Naive thymus-derived CD8-positive, alpha-beta T cell (primary cell): ENCODE measurements at places on chromosomes 3 and 15.

DNA sequence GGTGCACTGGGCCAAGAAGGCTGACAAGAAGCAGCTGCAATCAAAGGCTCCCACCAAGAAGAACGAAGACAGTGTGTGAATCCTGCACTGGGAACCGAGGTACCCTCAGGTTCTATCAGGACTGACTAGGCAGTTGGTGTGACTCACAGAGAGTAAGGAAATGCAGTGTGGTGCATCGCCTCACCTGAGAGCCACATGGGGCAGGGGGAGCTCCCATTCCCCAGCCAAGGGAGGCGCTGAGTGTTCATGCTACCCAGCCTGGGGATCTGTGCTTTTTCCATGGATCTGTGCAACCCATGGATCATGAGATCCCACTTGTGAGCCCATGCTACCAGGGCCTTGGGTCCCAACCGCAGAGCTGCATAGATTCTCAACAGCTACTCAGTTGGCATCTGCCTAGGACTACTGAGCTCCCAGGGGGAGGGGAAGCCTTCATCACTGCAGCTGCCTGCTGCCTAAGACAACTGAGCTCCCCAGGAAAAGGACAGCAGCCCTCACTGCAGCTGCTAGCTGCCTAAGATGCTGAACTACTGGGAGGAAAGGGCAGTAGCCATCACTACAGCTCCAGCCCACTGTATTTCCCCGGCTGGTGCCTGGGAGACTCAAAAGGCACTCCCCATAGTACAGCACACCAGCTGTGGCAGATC is 6.9 kb upstream of the PLSCR2 start:
- no peak for DNase-seq

DNA sequence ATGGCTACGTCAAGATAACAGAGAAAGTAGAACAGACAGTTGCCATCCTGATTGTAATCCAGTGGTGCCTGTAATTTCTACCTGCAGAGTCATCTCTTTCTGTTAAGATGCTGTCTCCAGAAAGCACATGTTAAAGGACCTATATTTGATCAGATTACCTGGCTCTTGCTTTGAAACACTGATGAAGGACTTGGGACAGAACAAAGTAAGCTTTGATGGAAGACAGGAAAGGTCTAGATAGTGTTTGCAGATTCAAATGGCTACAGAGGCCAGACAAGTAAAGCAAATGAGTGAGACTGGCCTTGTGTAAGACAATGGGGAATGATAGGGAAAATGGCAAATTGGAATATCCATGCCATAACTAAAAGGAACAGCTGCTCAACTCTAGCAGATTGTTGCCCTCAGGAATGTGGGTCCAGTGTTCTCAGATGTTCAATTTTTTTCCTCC is 1.8 kb upstream of the GSK3B start:
- DNase-seq = no peak

DNA sequence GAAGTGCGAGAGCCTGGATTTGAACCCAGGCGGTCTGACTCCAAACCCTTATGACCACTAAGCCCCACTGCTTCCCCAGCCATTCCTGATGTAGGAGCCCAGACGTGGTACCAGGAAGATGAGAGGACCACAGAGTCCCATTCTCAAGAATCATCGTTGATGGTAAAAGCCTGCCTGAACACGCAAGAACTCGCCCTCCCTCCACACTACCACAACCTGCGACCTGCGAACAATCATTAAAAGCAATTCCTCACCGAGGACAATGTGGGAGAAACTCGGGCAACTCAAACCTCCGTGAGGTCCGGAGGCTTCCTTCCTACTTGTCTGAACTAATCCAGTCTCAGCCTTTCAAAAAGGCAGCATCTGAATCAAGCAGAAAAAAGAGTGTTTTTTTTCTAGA is 10.3 kb downstream of the MAGI1 start:
- DNase-seq = no peak

- no peak for DNase-seq
Measured at GRCh38 chr3:131806736-131807135, 228.1 kb downstream of the CPNE4 start.

GRCh38 chr15:64651601-64652191 is 123.7 kb downstream of the RBPMS2 start:
- DNase-seq = no peak

DNA sequence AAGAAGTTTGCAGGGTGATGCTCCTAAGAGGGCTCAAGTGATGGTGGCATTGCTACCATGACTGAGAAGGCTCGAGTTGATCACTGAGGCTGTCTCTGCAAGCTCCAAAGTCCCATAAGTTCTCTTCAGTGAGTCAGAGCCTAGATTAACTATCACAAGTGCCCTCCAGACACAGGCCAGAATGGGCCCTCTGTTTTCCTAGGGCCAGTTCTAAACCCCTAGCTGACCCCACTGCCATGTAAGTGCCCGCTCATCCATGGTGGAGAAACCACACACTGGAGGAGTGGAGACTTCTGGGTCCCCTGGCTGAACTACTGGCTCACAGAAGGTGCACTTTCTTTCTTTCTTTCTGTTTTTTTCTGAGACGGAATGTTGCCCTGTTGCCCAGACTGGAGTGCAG is 87.6 kb upstream of the WNT5A start:
- no peak for DNase-seq

DNA sequence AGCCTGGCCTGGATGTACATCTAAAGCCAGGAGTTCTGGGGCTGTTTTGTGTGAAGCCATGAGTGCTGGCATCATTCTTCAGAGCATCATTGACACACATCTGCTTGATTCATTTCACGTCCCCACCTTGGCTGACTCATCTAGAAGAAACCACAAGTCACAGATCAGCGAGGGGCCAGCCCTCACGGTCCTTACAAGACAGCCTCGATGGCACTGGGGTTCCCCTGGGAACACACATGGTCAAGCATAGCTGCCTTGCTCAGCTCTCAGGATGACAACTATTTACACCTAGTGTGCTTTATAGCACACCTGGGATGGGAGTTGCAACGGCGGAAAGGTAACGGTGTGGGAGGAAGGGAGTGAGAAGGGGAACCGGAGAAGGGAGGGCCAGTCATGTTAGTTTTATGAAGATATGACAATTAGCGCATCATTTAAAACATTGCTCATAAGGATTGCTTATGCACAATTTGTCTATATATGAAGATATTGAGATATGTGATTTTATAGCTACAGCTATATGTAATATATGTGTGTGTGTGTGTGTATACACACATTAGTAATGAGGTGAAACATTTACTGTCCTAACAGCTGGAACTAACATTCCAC is 227.1 kb downstream of the RPLP1 start:
- no peak for DNase-seq

DNA sequence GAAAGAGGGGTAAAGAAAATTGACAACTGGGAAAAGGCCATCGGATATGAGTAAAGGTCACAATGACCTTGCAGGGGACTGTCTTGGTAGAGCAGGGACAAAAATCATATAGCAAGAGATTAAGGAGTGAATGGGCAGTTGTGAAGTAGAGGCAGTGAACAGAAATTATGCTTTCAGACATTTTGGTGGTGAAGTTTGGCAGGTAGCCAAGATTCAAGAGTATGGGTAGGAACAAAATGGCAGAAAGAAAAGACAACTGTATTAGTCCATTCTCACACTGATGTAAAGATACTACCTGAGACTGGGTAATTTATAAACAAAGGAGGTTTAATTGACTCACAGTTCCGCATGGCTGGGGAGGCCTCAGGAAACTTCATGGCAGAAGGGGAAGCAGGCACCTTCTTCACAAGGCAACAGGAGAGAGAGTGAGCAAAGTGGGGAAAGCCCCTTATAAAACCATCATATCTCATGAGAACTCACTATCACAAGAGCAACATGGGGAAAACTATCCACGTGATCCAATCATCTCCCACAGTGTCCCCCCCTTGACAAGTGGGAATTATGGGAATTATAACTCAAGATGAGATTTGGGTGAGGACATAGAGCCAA is 84.0 kb downstream of the CGNL1 start:
- no peak for DNase-seq

DNA sequence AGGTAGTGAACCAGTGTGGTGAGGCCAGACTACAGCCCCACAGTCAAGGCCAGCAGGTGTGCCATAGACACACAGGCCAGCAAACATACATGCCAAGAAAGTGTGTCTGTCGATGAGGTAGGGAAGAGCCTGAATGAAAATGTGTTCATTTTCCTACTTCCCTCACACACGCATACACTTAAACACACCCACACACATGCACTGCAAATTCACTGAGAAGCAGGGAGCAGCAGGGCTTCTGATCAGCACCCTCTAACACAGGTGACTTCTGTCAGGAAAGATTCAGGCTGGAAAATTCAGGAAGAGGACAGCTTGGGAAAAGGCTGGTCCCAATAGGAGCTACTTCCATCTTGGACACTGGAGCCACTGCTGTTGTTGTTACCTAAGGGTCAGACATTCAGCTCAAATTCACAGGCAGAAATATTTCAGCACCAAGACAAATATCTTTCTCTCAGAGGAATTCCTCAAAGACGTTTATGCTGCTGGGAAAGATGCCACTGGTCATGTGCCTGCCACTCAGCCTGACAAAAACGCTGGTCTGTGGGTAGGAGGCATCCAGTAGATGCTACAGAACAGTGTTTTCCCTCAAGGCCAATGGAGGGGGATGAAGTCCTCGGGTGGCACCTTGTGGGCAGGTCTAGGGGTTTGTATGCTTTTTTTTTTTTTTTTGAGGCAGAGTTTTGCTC is 40.9 kb upstream of the LARS2 start:
- no peak for DNase-seq

DNA sequence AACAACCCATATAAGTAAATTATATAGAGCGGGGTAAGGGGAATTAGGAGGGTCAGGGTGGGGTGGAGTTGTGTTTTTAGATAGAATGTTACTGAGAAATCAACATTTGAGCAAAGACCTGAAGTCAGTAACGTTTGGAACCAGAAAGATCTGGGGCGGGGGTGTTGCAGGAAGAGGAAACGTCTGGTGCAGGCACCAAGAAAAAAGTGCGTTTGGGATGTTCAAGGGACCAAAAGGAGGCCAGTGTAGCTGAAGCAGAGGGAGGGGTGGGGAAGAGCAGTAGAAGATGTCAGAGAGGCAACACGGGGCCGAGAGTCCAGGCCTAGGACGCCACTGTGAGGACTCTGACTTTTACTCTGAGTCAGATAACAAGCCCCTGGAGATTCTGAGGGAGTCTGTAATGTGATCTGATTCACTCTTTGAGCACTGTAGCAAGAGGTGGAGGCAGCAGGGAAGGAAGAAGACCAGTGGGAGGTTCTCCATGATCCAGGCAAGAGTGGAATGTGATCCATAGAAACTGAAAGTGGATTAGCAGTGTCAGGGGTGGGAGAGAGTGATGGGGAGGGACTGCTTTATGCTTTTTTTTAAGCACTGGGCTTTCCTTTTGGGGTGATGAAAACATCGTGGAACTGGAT is 179.3 kb upstream of the CHRM5 start:
- no peak for DNase-seq

GRCh38 chr3:134610432-134611385 is 40.1 kb downstream of the KY start:
- DNase-seq = no peak

DNA sequence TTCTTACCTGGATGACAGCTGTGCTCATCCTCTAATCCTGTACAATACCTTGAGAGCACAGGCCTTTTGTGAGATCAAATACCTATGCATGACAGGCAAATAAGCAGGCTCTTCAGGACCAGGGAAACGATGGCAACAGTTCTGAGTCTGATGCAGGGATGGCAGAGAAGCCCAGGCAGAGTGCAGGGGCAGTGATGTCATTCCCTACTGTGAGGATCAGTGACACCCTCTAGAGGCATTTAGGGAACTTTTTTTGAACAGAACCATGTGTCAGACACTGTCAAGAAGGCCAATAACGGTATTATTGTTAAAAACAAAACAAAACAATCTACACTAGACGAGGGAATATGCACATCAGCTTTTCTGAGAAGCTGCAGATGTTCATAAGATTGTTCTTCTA is 314.8 kb upstream of the CTDSPL start:
- DNase-seq = no peak

- no peak for DNase-seq
Measured at GRCh38 chr15:56805466-56806147, 72.3 kb upstream of the ZNF280D start.

DNA sequence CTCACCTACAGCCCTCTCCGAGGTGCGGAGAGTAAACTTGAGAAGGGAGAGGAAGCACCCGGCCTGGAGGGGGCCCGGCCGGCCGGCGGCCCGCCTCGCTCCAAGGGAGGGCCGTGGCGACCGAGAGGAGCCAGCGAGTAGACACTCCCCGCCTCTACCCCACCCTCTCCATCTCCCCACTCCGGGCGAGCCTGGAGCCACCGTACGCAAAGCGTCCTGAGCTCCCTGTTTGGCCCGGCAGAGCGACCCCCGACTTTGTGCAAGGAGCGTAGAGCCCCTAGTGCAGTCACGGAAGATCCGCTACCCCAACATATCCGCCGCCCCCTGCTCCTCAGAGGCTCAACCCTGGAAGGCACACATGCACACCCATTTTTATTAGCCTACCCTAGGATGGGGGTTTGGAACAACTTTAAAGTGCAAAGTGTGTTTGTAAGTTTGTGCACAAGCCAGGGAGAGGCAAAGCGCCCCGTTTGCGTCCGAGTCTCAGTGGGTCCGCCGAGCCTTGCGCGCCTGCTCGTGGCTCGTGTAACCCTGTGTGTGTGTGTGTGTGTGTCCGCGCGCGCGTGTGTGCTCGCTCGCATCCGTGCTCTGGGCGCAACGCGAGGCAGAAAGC is 508 bp upstream of the SMAD6 start:
- DNase-seq = peak; percentile 7

GRCh38 chr15:67080118-67080899 is 14.9 kb downstream of the SMAD3 start:
- no peak for DNase-seq

GRCh38 chr15:70528270-70528706 is 235.1 kb downstream of the UACA start:
- peak; percentile 80 for DNase-seq

DNA sequence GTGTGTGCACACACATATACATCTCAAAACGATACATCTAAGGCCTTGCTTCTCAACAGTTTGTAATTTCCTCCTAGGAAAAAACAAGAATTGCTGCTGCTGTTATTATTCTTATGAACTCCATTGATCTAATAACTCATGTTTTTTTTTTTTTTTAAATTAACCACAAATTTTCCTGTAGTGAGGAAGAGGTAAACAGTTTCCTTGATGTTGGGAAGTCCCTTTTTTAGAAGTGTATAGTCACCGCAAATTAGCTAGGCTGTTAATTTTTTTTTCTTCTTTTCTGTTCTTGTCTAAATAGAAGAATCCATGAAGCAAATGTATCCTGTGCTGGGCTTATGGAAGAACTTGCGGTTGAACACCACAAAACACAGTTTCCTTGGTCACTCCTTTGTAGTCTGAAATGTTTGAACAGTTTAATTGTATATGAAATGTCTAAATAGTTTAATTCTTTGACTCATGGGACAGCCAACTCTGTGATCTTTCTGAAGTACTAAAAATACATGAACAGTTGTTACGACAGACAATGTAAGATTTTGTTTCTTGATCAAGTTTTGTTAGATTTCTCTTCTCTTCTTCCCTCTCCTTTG is 64.5 kb downstream of the MITF start:
- no peak for DNase-seq

- DNase-seq = no peak
Measured at GRCh38 chr3:5248822-5249221, 61.3 kb downstream of the EDEM1 start.
